ENCODE measurements at places on chromosomes 1 and 21.

DNA sequence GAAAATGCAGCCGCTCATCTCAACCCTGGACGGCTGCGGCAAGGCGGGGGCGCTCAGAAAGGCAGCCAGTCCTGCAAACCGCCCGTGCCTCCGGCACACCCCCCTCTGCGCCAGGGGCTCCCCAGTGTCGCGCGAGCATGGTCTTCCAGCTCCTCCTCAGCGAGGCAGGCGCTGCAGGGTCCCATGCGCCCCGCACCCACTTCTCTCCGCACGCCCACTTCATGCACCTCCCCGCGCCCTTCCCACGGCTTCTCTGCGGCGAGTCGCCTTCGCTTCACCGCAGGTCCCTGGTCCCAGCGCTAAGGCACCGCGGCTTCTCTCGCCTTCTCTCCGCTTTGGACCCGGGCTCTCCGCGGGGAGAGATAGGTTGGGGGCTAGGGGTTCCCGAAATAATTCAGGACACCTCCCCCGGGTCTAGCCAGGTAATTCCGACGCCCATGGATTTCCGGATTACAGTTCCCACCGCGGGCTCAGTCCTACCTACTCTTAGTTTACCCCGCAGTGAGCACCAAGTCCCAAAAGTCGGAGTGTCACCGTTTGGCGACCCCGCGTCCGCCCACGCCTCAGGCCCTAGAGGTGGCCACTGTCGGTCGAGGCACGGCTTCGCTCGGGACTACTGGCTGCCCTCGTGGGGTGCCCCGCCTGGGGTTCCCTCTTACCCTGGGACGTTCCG, 67.5 kb downstream of the SYT2 start:
- DNase-seq: no peak

DNA sequence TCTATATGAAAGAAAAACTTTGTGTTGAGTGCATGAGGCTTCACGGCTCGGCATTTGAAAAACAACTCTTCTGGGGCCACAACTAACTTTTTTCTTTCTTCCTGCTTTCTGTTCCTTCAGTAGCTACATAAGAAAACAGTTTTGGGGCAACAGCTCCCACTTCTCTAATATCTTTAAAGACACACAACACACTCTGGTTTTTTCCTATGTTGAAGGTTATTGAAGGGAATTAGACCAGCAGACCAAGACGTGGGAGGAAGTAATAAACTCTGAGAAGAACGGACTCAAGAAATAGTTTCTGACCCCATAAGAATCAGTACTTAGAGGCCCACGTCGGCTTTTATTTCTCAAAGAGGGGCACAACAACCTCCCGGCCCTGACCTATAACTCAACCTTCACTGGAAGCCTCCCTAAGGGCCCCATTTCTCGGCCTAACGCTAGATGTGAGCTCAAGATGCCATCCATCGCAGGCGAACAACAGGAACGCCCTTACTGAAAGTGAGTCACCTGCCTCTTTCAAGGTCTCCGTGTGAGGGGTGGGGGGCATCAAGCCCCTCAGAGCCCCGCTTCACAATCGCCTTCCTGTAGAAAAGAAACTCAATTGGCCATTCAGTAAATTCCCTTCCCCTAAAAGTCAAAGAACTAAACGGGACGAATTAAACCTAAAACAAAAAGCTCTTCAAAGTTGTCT, 844 bp downstream of the ZMYM6 start:
- no peak for DNase-seq

DNA sequence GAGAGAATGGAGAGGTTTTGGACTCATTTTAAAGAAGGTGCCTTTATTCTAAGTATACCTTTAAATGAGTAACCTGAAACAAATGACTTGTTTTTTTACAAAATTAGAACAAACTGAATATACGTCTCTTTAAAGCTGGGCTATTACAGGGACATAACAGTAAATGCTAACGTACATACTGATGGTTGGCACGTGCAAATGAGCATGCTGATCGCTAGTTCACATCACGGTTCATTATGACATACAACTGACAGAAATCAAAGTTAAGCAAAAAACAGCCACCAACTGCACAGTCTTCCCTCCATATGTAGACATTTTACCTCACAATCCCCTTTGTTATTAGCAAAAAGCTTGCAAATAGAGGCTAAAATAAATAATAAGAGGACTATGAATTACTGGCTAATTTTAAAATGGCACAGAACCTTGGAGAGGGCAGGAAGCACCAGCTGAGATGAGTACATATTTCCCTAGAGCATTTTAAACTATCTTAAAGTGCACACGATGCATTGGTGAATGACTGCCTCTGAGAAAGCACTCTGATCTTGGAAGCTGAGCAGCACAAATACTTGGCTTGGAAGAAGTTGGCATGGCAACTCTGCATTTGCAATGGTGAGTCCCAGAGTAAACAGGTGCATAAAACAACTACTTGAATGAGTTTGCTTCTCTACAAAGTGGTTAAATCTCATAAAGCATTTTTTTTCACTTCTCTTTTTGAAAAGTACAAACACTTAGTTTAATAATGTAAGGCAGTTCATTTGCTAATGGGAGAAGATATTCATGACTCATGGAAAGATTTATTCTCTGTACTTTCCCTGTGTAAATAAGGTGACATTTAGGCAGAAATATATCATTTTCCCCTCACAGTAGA, 204.7 kb downstream of the LHX8 start:
- no peak for DNase-seq

DNA sequence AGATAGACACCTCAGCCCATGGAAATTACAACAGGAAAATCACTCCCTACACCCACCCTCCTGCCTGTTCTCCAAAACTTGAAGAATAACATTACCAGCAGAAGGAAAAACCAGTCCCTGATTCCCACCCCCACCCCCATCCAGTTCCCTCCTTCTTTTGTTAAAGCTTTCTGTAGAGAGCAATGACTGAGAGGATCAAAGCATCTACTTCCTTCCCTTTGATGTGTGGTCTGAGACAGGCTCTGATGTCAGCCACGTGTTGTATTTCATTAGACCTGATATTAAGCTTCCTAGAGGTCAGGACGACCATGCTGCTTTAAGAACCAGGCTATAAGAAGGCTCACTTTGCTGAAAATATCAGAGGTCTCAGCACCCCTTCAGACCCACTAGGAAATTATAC, 73.9 kb upstream of the HAO2 start:
- DNase-seq: no peak

DNA sequence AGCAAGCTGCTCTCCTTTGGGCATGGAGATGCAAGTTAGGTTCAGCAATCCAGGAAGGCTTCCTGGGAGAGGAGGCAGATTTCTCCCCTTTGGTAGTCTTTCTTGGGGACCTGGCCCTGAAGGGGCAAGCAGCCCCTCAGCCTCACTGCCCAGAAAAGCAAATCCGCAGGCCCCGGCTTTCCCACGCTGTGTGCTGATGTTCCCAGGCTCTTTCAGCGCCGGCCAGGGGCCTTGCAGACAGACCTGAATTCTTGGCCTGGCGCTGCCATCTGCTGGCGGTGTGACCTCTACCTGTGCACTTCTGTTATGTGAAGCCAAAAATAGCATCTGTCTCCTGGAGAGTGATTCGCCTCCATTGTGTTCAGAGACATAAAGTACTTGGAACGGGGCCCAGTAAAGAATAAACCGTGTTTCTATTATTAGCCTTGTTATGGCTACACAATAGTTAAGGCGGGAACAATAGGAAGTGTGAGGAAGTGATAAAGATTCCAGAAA, 64.8 kb downstream of the ALPL start:
- no peak for DNase-seq

- no peak for DNase-seq
Measured at GRCh38 chr1:201741763-201742342, 87.1 kb upstream of the IPO9 start.

- no peak for DNase-seq
Measured at GRCh38 chr1:220924331-220924970, 45.2 kb downstream of the HLX start.

DNA sequence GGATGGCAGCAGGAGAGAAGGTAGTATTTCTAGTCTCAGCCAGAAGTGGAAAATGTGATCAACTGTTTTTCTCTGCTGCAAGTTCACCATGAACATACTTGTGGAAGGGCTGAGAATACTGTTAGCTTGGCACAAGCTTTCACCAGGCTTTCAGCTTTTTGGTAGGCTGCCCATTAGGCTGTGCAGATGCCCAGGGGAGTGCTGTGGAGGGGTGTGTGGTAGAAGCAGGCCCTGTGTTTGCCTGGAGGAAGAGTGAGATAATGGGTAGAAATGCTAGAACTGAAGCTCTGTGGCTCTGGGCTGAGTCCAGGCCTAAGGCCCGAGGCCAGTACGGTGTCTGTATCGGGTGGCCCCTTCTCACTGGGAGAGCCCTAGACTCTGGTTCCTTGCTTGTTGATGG, 9.8 kb downstream of the DNAJC6 start:
- DNase-seq: no peak

DNA sequence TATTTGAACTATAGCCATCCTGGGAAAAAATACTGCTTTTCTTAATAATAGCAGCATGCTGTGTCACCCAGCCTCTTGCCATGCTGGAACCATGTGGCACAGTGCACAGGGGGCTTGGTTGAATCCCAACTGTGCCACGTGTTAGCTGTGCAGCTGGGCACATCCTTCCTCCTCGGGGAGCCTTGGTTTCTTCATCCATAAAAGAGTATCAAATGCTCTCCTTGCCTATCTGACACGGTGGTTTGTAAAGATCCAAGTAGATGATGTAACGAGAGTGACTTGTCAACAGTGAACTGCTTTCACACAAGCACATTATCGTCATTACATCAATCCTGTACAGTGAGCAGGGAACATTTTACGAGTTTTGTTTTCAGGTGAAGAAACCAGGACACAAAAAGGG, 24.4 kb downstream of the VASH2 start:
- no peak for DNase-seq

DNA sequence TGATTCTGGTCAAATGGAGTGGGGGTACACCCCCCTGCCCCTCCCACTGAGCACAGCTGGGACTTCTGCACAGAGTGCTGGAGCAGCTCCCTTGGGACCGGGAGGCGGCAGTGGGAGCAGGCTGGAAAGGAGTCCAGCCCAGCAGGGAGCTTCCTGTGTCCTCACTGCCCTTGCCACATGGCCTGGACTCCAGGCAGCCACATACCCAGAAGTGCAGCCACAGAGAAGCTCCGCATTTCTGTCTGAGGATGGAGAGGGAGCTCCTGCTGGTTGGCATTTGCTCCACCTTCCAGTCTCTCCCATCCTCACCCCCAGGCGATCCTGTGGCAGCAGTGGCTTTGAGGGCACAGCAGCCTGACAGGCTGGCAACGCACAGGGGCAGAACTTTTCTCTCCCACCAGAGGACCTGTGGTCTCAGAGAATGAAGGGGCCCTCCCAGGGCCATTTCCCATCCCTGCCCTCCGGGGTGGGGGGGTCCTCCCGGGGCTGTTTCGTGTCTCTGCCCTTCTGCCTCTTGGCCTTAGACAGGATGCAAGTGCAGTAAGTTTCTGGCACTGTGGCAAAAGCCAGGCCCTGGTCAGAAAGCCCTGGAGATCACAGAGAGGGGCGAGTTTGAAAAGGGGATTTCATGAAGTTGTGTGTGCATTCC, 103.6 kb upstream of the COL6A1 start:
- DNase-seq: no peak

DNA sequence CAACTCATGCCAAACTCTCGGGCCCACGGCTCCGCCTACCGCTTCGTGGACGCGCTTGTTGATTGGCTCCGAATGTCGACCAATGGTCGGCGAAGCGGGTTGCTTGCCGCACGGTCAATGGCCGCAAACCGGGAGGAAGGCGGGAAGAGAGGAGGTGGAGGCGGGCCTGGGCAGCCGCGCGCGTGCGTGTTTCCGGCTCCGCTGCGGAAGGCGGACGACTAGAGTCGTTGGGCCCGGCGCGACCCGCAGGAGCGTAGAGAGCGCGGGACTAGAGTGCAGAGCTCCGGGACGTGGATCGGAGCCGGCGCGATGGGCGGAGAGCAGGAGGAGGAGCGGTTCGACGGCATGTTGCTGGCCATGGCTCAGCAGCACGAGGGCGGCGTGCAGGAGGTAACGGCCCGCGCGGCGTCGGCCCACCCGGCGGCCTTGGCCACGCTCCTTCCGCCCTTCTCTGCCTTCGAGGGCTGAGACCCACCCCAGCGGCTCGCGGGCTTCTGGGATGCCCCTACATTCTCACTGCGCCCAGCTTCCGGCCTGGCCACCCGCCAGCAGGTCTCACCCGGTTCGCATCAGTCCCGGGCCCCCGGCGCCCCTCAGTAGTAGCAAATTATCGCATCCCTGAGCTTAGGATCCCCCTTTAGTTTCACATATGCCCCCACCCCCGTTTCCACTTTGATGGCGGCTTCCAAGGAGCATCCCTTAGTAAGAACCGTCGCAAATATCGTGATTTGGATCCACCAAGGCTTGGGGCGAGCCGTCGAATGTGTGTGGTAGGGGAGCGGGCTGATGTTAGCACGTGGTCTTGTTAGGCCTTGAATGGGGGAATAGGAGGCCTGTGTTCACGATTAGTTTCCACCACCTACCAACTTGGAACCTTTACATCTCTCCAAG, at the start of gene NUDC:
TSS of gene NUDC (plus strand) at position 204 of the 891 bp plus-strand sequence. CDS start at position 310, 106 bp downstream.
- DNase-seq: peak; percentile 56

DNA sequence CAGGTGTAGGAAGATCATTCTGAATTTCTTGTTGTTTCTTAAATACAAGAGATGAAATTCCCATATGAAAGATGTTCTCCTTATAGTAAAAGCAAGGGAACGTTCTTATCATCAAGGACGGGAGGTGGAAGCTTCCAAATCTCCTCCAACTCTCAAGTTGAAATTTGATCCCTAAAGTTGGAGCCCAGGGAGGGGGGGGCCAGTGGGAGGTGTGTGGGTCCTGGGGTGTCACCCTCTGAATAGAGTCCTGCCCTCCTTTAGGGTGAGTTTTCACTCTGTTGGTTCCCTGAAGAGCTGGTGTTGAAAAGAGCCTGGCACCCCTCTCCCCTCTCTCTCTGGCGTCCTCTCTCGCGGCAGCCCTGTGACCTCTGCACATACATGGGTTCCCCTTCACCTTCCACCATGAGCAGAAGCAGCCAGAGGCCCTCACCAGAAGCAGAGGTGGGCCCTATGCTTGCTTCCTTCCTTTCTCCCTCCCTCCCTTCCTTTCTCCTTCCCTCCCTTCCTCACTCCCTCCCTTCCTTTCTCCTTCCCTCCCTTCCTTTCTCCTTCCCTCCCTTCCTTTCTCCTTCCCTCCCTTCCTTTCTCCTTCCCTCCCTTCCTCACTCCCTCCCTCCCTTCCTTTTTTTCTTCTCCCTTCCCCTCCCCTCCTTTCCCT, 10.0 kb upstream of the TRIM17 start:
- DNase-seq: no peak

DNA sequence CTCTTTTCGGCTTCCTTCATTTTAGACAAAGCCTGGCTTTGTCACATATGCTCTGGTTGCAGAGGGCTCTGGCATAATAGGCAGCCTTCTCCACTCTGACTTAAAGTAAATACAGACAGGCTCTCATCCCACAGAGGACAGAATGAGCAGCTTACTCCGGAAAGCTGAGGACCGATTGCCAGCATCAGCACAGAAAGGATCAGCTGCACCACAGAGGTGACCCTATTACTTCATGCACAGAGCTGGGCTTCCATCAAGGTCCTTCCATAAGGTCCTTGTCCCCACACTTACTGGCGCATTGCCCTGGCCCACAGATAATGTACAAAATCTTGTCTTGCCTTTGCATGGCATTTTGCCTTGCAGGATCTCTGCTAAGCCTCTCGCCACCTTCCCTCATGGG, 67.6 kb downstream of the SEC16B start:
- no peak for DNase-seq

DNA sequence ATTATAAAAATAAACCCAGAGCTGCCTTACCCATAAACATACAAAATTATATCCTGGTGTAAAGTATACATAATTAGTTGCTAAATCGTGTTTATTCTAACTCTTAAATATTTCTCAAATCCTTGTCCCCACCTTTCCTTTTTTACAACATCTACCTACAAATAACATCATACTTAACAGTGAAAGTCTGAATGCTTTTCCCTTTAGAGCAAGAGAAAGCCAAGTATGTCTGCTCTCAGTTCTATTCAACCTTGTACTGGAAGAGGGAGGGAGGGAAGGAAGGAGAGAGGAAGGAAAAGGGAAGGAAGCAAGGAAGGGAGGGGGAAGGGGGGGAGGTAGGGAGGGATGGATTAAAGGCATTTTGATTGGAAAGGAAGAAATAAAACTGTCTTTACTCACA, 14.6 kb downstream of the DOCK7 start:
- no peak for DNase-seq

Data from SK-N-MC (cell line).